ENCODE measurements at places on chromosomes 3 and 15.
A peak's percentile ranks its signal among the peaks of the same experiment; 100 is the strongest.

DNA sequence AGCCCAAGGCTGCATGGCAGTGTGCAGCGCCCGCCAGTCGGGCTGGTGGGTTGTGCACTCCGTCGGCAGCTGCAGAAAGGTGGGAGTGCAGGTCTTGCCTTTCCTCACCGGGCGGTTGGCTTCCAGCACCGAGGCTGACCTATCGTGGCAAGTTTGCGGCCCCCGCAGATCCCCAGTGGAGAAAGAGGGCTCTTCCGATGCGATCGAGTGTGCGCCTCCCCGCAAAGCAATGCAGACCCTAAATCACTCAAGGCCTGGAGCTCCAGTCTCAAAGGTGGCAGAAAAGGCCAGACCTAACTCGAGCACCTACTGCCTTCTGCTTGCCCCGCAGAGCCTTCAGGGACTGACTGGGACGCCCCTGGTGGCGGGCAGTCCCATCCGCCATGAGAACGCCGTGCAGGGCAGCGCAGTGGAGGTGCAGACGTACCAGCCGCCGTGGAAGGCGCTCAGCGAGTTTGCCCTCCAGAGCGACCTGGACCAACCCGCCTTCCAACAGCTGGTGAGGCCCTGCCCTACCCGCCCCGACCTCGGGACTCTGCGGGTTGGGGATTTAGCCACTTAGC, 4.3 kb downstream of the ISL2 start:
- no peak for ATAC-seq

- ATAC-seq: no peak
Observed at GRCh38 chr15:65423150-65423975, 616 bp upstream of the IGDCC4 start.

- no peak for ATAC-seq
Observed at GRCh38 chr3:24985668-24986067, 442.4 kb upstream of the RARB start.

- no peak for ATAC-seq
Observed at GRCh38 chr15:94266789-94267188, 35.4 kb downstream of the MCTP2 start.

GRCh38 chr3:42601896-42602581, 1.6 kb downstream of the NKTR start:
- no peak for ATAC-seq

GRCh38 chr3:184360929-184361531, 375 bp downstream of the CLCN2 start:
- no peak for ATAC-seq

GRCh38 chr3:187088701-187089100, 50.6 kb downstream of the RPL39L start:
- no peak for ATAC-seq

DNA sequence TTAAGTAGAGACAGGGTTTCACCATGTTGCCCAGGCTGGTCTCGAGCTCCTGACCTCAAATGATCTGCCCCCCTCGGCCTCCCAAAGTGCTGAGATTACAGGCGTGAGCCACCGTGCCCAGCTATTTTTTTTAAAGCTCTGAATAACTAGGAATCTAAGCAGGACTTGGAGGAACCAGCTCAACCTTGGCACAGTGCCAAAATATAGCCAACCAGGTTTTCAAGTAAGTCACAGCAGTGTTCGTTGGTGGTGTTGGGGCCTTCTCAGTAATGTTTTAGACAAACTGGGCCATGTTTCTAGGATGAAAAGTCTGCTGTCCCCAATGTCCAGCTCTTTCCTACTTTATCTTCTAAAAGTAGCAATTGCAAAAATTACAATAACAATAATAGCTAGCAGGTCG, 6.4 kb upstream of the ADAM10 start:
- ATAC-seq: no peak

DNA sequence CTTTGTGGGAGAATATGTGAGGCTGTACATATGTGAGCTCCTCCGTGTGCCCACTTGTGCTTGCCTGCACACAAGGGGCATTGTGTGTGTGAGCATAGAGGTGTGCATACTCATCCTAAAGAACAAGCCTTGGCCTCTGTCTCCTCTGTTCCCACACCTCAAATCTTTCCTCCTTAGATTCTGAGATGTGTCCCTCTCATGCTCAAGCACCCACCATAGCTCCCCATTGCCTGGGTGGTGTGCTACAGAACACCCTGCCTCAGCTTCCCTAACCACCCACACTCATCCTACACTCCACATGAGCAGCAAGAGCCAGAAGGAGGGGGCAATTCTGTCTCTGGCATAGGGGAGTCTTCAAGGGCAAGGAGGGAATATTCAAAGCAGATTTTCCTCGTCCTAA, 27.7 kb downstream of the LINGO1 start:
- ATAC-seq: no peak

DNA sequence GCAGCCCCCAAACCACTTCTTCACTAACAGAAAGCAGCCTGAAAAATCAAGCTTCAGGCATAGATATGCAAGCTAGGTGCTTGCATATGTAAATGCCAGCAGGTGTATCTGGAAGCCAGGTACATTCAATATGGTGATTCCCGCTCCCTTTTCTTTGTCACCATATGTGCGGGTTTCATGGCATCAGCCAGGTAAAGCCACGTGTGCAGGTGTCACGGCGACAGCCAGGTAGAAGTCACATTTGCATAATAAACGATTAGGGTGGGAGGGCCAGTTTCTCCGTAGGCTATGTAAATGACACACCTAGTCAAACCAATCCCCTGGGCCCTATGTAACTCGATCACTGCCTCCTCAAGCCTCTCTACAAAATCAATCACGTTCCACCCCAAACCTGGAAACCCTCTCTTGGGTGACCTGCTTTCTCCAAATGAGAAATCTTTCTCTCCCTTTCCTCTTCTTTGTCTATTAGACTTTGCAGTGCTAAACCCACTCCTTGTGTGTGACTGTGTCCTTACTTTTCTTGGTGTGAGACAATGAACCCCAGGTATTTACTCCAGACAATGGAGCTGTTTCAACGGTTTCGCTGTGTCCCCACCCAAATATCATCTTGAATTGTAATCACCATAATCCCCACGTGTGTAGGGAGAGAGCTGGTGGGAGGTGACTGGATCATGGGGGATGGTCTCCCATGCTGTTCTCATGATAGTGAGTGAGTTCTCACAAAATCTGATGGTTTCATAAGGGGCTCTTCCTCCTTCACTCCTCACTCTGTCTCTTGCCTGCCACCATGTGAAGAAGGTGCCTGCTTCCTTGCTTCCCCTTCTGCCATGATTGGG, 44.6 kb downstream of the ONECUT1 start:
- ATAC-seq: no peak

DNA sequence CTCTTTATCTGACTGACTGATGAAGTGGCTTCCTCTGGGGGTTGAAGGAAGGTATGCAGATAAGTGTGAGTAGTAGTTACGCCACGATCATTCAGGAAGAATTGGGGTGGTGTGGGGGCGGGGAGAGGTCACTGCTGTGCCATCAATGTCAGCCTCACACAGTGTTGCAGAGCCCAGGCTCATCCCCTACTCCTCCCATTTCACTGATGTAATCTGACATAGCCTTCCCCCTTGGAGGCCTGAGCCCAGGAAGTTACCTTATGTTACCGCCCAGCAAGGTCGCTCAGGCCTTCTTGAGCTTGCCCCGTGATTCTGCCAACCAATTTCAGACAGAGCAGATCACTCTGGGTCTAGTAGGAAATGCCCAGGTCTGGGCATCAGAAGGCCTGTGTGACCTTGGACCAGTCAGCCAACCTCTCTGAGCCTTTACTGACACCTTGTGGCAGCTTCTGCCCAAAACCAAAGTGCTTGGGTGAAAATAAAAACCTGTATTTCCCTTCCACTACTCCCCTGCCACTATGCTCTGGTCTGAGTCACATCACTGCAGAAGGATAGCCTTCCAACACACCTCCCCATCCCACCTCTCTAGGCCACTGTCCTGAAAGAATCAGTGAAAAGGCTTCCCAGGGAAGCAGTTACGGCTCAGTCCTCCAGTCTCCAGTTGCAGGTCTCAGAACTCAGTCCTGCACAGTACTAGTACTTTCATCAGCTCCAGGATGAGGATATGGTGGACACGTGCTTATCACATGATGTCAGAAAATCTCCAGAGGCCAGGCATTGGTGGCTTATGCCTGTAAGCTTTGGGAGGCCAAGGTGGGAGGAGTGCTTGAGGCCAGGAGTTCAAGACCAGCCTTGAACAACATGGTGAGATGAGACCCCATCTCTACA, 28.1 kb upstream of the INSYN1 start:
- no peak for ATAC-seq

- ATAC-seq: no peak
Observed at GRCh38 chr3:11140713-11141104, 13.6 kb upstream of the HRH1 start.

DNA sequence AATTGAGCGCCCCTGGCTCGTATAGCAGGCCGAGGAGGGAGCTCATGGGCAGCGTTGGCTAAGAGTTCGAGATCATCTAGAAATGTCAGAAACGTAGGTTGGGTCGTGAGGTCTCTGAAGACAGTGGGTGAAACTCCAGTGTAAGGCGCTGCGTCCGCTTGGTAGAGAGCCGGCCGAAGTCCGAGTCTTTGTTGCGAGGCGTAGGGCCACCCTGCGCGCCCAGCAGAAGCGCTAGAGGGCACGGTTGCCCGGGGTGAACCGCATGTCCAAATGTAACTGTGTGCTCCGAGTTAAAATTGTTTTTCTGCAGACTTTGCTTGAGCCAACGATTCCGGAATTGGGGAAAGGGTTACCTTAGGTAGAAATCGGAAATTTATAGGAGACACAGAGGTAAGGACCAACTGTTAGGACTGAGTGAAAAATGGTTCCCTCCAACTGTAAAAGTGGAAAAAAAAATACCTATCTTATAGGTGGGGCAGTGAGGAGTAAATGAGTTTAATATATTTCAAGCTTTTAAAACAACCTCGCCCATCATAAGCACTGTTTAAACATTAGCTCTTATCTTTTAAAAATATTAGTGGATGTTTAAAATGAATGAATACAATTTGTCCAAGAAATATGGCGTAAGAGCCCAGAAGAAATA, 993 bp upstream of the SIAH2 start:
- peak; percentile 52 for ATAC-seq

DNA sequence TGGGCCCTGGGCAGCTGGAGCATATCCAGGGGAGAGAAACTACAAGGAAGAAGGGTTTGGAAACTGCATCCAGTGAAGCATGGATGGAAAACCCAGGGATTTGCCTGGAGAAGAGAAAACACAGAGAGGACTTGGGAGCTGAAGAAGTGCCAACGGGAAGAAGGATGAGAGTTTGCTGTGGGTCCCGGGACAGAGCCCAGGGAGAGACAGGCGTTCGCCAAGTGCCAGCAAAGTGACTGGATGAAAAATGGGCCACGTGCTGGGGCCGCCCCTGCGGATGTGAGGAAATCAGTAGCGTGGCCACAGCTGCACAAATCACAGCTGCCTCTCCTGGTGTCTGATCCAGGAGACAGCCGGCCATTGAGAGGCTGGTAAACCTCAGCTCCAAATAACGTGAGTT, 70.4 kb downstream of the HES1 start:
- ATAC-seq: peak; percentile 95

GRCh38 chr3:195030791-195031321, 240.1 kb downstream of the XXYLT1 start:
- peak; percentile 47 for ATAC-seq

- peak; percentile 97 for ATAC-seq
Observed at GRCh38 chr3:39383881-39384664, 903 bp downstream of the SLC25A38 start.

GRCh38 chr3:171784937-171785336, 25.3 kb downstream of the PLD1 start:
- no peak for ATAC-seq

GRCh38 chr3:125191730-125192129, 20.8 kb downstream of the SLC12A8 start:
- no peak for ATAC-seq

DNA sequence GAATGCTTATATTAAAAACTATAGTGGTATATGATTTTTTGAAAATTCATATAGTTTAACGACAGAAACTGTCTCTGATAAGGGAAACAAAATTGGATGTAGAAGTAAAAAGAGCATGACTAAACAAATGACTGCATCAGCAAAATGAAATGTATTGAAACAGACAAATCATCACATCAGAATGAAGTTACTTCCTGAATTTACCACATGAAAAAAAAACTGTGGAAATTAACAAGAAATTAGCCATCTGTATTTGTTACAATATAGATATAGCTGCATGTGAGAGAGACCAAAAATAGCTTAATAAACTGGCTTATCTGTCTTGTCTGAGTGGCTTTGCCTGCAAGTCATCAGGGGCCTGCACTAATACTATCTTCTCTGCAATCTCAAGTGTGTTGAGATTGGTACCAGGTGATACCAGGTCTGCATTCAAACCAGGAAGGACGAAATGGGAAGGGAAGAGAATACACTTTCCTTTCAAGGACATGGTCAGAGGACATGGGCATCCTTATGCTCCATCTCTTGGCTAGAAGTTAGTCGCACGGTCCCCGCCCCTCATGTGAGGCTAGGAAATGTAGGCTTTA, 388.7 kb downstream of the GRM7 start:
- no peak for ATAC-seq

- ATAC-seq: no peak
Observed at GRCh38 chr3:32662647-32663046, 22.3 kb upstream of the CNOT10 start.

DNA sequence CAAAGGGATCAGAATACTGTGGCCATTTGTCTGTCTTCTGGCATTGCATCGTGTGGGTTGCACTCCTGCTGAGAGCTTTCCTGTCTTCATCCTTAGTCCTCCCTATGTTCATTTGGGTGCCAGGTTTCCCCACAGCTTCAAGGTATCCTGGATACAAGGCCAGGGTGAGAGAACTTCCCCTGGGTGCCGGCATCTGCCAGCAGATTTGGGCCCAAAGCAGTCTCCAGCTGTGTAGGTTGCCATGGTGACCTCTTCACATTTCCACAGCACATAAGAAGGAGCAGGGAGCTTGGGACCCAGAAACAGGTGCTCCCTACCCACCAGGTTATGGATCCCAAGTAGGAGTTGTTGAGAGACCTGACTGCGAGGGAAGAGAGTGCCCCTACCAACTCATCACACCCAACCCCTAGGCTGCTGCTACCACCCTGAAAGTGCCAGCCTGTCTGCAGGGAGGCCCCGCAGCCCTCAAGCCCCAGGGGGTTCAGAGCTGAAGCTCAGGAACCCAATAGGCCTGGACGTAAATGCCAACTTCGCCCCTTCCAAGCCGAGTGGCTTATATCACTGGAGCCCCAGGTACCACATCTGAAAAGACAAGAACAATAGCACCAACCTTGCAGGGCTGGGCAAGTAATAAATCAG, 19.9 kb downstream of the TTC21A start:
- no peak for ATAC-seq

GRCh38 chr15:35540885-35541284, 5.1 kb downstream of the DPH6 start:
- ATAC-seq: no peak

DNA sequence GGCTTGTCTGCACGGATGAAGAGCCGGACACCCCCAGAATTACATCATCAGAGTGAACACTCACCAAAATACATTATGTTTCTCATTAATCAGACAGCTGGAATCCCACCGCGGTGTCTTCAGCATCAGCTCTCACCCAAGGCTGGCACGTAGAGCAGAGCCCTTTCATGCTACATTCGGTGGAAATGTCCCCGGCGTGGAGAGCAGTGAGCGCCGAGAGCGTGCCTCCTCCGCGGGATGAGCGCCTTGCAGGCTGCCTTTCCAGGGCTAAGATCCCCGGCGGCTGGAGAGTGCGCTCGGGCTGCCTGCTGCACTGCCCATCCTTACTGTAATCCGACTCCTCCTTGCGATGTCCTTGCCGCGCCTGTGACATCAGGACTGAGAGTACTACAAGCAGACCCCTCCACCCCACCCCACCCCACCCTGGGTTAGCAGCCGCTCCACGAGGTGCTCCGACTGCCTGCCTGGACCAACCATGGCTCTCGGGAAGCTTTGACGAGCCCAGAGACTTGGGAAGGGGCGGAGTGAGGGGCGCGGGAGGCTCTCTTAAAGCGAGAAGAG, at the start of gene ZNF385D:
ZNF385D (minus strand) TSS at position 380 of the 561 bp plus-strand sequence; CDS start at position 86, 294 bp downstream.
- ATAC-seq: peak; percentile 85
